ENCODE measurements at places on chromosomes 6 and 20.

GRCh38 chr6:134721060-134721405 lies 228.9 kb downstream of the ALDH8A1 start:
- DNase-seq: no peak

- DNase-seq: no peak
These were observed 40.2 kb upstream of the INSM1 start for GRCh38 chr20:20327746-20328145.

DNA sequence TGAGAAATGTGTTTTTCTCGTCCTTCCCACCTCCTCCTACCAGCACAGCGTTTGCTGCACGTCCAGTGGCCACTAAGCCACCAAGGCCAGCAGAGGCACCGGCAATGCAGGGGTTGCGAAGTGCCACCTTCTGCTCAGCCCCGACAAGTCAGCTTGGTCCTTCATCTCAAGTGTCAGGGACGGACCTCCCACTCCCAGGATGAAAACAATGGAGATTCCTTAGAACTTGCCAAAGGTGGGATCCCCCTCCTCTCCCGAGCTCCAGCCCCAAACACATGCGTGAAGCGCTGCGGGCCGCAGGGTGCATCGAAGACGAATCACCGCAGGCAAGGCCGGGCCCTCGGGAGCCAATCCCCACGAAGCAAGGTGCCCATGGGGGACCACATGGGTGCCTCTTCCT lies 60.8 kb downstream of the WDR27 start:
- no peak for DNase-seq

DNA sequence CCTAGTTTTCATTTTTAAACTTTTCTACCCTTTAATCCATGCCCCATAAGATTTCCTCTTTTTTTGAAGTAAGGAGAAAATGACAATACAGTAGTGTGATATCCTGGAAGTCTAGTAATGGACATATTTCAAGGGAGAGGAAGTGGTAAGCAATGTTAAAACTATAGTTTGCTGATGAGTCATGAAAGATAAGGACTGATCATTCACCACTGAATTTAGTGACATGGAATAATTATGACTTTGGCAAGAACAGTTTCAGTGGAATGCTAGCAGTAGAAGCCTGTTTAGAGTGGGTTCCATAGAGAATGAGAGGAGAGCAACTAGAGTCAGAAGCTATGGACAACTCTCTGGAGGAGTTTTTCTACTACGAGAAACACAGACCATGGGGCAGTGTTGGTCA lies 24.9 kb upstream of the SLC2A12 start:
- DNase-seq: no peak

DNA sequence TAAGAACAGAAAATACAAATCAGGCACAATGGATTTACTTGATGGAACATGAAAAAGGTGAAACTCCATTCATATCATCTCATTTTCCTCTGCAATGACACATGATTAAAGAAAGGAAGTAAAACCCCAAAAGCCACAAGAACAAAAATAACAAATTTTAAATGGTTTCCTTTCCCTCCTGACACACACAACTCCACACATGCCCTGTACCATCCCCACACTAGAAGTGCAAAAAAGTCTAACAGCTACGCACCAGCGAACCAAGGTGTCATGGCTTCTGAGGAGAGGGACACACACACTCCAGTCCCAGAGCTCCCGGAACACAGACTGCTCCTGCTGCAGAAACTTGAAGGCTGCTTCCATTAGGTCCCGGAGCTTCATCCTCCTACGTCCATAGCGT lies 25.3 kb downstream of the MDN1 start:
- no peak for DNase-seq

GRCh38 chr6:47375426-47375825 lies 65.7 kb upstream of the TNFRSF21 start:
- no peak for DNase-seq

GRCh38 chr6:14082771-14083170 lies 34.8 kb upstream of the CD83 start:
- DNase-seq: no peak

- no peak for DNase-seq
These were observed 173.7 kb downstream of the FOXA2 start for GRCh38 chr20:22410556-22411130.

- DNase-seq: no peak
These were observed 5.4 kb upstream of the SH3BGRL2 start for GRCh38 chr6:79625746-79626145.

DNA sequence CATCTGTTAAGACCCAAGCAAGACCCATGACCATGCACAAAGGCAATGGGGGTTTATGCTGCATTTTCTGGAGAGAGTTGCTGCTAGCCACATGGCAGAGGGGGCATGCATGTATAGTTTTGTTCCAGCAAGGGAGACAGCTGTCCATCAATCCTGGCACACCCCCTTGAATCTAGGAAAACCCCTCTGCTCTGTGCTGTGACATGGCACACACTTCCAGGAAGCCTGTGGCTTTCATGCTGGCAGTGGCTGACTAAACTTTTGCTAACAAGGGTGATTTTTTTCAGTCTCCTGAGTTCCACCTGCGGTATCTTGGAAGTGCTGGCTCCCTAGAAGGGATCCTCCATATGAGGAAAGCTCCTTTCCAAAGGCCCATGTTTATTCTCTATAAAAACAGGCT lies 9.1 kb upstream of the CST4 start:
- no peak for DNase-seq

DNA sequence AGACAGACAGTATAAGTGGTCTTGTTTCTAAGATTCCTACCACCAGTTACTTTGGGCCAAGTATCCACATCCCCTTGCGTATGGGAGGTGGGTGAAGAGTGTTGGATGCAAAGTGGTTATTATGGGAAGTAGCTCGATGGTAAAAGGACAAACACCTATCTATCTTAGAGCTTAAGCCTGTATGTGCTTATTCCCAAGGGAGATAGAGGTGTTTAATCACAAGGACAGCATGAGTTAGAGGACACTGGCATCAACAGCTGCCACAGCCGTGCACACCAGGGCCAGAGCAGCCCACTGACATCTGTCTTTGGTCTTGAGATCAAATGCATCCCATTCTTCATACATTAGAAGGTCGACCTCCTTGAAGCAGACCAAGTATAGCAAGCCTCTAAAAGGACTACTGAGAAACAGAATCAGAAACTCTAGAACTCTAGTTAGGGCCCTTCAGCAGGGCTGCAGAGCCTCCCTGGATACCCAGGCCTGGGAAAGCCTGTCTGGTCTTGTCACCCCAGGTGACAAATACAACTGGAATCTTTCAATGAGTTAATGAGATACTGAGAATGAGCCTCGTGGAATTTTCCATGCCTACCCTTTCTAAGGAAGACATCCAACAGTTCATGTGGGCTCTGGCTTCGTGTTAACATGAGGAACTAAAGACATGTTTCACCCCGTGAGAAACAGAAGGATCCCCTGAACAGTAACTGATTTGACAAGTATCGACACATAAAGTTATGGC lies 28.7 kb downstream of the TXNDC5 start:
- no peak for DNase-seq

DNA sequence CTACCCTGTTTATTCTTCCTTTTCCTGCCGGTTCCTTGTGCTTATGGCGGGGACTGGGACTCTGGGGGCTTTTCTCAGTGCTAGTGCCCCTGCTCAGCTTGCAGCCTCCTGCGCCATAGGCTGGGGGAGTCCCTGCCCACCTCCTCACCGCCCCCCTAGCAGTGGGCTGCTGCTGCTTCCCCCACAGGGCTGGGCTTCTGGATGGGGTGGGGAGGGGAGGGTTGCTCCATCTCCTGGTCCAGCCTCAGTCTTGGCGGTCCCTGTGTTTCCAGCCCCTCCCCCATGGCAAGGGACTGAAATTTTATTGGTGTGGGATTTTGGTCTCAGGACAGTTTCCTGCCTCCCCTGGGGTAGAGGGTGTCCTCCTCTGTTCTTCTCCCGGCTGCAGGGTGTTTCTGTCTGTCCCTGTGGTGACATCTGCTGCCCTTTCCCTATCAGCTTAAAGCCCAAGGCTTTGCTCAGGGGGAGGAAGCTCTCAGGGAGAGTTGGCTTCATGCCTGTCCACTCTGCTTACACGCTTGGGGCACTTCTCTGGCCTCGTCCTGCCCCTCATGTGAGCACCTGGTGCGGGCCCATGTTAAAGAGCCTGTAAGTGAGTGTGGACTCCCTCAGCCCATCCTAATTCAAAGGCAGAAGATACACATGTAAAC lies 100.6 kb downstream of the HIVEP1 start:
- no peak for DNase-seq

DNA sequence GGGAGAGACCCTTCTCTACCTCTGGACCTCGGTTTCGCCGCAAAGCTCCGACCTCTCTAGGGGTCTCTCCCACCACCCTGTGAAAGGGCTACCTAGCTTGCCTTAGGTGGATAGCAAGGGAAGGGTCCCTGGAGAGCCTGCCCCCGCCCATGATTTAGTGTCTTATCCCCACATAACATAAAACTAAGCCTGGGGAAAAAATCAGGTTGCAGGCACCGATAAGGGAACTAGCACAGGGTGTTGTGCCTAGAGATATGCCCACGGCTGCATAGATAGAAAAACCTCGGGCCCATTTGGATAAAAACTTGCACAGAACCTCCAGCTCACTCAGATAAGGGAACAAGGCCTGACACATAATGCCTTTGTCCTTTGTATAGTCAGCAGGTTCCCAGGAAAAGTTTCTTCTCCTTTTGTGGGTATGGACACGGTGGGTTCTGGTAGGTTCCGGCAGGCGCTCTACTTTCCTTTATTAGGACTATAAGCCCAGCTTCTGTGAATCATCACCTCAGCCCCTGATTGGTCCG lies 846 bp downstream of the ZSCAN31 start:
- DNase-seq: no peak

DNA sequence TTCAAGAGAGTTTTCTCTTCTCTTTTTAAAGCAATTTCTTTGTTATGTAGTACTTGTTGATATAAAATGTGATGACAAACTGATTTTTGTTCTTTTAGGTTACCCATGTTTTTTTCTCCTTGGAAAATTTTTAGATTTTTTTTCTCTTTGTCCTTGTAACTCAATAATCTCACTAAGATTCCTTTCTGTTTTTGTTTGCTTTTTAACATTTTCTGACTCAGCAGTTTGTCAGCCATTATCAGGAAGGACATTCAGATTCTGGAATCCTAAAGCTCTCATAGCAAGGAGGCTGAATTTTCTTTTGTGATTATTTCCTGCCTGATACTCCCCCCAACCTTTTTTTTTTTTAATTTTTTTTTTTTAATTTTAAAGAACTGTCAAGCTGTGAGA lies 75.2 kb upstream of the CITED2 start:
- DNase-seq: no peak

- no peak for DNase-seq
These were observed 38.6 kb downstream of the FOXP4 start for GRCh38 chr6:41584668-41585205.

DNA sequence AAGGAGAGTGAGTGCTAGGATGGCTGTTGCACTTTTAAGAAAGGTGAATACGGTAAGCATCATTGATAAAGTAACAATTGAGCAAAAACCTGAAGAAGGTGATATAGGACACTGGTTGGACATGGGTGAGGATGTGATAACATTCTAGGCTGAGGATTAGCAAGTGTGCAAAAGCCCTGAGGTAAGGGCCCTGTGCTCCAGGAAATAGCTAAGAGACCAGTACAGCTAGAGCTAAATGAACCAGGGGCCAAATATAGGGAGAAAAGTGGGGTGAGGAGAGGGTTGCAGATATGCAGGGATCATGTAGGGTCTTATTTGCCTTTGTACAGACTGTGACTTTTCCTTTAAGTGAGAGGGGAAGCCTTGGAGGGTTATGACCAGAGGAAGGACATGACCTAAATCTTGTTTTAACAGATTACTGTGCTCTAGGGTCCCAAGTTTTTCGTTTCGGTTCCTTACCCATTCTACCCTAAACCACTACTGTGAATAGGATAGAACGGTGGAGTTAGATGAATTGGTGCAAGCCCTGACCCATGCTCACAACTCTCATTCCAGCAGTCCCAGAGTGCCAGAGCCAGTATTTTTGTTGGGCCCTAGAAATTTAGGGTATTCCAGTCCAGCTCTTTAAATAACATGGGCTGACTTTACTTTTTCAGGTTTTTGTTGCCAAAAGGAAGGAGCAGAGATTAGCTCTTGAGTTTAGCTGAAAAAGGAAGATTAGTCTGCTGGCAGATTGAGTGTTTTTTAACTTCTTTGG lies 10.7 kb downstream of the MAPK14 start:
- no peak for DNase-seq

- DNase-seq: no peak
These were observed 80.6 kb downstream of the FNDC1 start for GRCh38 chr6:159249752-159250151.

- no peak for DNase-seq
These were observed 103.8 kb downstream of the RNASET2 start for GRCh38 chr6:166852451-166852975.

- no peak for DNase-seq
These were observed 1.4 kb downstream of the STMN3 start for GRCh38 chr20:63651942-63652191.

- DNase-seq: no peak
These were observed 930 bp downstream of the THBD start for GRCh38 chr20:23048283-23049200.

- no peak for DNase-seq
These were observed 367.9 kb downstream of the PREX1 start for GRCh38 chr20:48459722-48460395.

DNA sequence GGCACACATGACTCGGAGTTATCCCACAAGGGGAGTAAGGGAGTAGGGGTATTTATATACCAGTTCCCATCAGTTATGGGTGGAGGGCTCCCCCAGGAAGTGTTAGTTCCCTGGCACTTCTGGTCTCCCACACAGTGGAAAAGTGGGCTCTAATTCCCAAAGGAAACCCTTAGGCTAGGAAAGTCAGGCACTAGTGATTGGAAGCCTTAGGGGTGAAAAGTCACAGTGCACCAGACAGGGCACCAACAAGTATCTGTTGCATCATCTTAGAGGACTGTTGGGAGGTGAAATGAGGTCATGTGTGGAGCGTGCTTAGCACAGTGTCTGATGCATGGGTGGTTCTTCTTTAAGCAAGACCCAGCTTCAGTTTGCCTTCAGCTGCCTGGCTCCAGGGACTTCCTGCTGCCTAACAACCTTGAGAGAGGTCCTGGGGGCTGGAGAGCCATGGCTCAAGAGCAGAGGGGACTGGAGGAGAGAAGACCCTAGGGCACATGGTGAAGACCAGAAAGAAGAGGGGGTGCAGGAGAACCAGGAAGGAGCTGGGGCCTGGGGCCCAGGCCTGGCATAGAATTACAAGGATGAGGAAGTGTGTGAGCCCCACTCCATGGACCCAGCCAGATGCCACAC lies 7.5 kb upstream of the FOXP4 start:
- no peak for DNase-seq

- DNase-seq: no peak
These were observed 9.3 kb upstream of the TXNDC5 start for GRCh38 chr6:7919871-7920270.

DNA sequence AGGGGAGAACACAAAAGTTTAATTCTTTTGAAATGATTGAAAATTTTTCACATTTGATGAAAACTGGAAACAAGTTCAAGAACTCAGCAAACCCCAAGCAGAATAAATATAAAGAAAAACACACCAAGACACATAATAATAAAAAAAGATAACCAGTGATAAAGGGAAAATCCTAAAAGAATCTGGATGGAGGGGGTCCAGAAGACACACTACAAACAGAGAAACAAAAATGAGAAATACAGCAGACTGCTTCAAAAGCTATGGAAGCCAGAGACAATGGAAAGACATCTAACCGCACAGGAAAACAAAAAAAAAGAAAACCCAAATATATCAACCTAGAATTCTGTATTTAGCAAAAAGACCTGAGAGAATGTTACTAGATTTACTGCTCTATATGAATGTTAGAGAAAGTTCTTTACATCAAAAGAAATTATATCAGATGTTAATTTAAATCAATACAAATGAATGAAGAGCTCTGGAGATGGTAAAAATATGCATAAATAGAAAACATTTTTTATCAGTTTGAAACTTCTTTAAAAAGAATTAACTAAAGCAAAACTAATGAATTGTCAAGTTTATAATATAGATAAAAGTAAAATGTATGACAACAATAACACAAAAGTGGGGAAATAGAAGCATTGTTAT lies 310.7 kb upstream of the PREP start:
- no peak for DNase-seq

- DNase-seq: no peak
These were observed 74.5 kb upstream of the RBM24 start for GRCh38 chr6:17206566-17207072.
